Mesendoderm (in vitro differentiated cells): ENCODE measurements at places on chromosomes 5 and 9.

- no peak overlapping the region for H3K27ac ChIP-seq
- no peaks in the 10 kb centered on the region for H3K4me1 ChIP-seq
- no peak for DNase-seq
Observed at GRCh38 chr9:115142090-115142489, 24.1 kb upstream of the TNC start.

GRCh38 chr5:173268750-173269432 is 33.9 kb upstream of the NKX2-5 start:
- no peak overlapping the region for H3K4me3 ChIP-seq
- H3K4me1 ChIP-seq: no peaks in the 10 kb centered on the region
- H3K27ac ChIP-seq: no peak overlapping the region
- no peaks in the 10 kb centered on the region for H3K27me3 ChIP-seq

- no peaks in the 10 kb centered on the region for H3K27me3 ChIP-seq
- no peaks in the 10 kb centered on the region for H3K36me3 ChIP-seq
- H3K4me3 ChIP-seq: no peak overlapping the region
- H3K4me1 ChIP-seq: no peaks in the 10 kb centered on the region
- DNase-seq: peak; percentile 26
Observed at GRCh38 chr5:88979244-88979643, 96.3 kb upstream of the MEF2C start.

- no peaks in the 10 kb centered on the region for H3K27me3 ChIP-seq
- no peaks in the 10 kb centered on the region for H3K4me1 ChIP-seq
- H3K36me3 ChIP-seq: no peaks in the 10 kb centered on the region
- DNase-seq: no peak
- no peak overlapping the region for H3K4me3 ChIP-seq
- no peak overlapping the region for H3K27ac ChIP-seq
Observed at GRCh38 chr9:569296-569695, 272.2 kb upstream of the DMRT1 start.

- no peak for DNase-seq
- no peaks in the 10 kb centered on the region for H3K27me3 ChIP-seq
- no peaks in the 10 kb centered on the region for H3K4me1 ChIP-seq
- no peak overlapping the region for H3K27ac ChIP-seq
- H3K4me3 ChIP-seq: no peak overlapping the region
Observed at GRCh38 chr5:25419684-25420083, 774.9 kb upstream of the CDH10 start.

DNA sequence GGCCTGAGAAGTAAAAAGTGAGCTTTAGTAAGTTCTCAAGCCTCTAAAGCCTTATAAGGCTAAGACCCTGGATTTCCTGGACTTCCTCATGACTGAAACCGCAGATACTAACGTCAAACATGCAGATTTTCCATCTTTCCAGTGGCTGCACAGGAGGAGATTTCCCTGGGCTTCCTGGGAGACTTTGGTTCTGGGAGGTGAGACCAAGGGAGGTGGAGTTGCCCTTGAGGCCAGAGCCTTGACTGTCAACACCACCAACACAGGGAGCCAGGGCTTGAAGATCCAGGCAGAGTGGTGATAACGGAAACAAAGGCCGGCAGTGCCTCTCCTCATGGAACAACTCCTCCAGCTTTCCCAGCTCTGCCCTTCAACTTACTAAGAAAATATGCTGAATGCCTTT is 144.7 kb upstream of the LRRTM2 start:
- no peaks in the 10 kb centered on the region for H3K36me3 ChIP-seq
- no peak overlapping the region for H3K27ac ChIP-seq
- no peak overlapping the region for H3K4me3 ChIP-seq
- DNase-seq: peak; percentile 3
- no peaks in the 10 kb centered on the region for H3K27me3 ChIP-seq

- H3K4me3 ChIP-seq: no peak overlapping the region
- no peak for DNase-seq
- no peak overlapping the region for H3K27ac ChIP-seq
- H3K27me3 ChIP-seq: no peaks in the 10 kb centered on the region
- no peaks in the 10 kb centered on the region for H3K36me3 ChIP-seq
Observed at GRCh38 chr5:82614706-82615105, 336.6 kb upstream of the RPS23 start.

- H3K4me3 ChIP-seq: no peak overlapping the region
- no peaks in the 10 kb centered on the region for H3K4me1 ChIP-seq
- no peak overlapping the region for H3K27ac ChIP-seq
- H3K36me3 ChIP-seq: no peaks in the 10 kb centered on the region
Observed at GRCh38 chr5:67799732-67800234, 415.8 kb upstream of the PIK3R1 start.

DNA sequence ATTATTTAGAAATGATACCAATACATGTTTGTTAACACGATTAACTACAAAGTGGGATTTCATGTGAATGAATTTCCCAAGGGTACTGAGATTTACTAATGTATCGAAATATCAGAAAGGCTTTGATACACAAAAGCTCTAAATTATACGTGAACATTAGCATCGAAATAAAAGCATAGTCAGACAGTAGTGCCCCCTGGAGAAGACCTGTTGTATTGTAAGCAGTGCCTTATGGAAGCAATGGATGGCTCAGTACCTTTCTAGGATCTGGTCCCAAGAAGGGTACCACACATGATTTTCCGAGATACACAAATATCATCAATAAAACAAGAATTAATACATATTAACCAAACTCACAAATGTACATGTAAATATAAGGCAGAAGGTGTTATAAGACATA is 153.8 kb downstream of the CDH12 start:
- H3K27me3 ChIP-seq: no peaks in the 10 kb centered on the region
- no peaks in the 10 kb centered on the region for H3K36me3 ChIP-seq
- DNase-seq: peak; percentile 8
- H3K27ac ChIP-seq: no peak overlapping the region
- H3K4me3 ChIP-seq: no peak overlapping the region

DNA sequence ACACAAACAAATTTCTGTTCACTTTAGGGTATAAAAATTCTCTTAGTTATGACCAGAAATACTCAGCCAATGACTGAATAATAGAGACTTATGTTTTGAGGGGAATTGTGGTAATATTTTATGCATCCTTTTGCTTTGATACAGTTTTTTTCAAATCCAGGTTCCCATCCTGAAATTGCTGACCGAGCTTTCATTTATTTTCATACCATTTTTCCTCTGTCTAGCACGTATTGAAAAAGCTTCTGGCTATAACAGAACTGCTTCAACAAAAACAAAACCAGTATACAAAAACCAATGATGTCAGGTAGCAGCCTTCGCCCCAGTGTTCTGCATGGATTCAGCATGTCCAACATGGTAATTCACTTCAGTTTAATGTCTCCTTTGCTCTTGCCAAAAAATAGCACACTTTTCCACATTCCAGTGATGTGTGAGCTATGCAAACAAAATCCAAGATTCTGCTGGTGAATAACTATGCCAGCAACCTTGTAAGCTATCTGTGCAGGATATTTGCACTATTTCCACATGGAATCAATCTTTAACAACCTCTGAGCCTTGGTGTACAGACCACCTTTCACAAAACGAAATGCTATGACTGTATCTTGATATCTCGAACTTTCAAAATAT is 22.0 kb downstream of the CCNH start:
- no peak for DNase-seq
- no peak overlapping the region for H3K4me3 ChIP-seq

GRCh38 chr5:35765921-35766320 is 90.8 kb upstream of the IL7R start:
- H3K36me3 ChIP-seq: no peaks in the 10 kb centered on the region
- H3K27me3 ChIP-seq: no peaks in the 10 kb centered on the region
- no peak for DNase-seq
- H3K27ac ChIP-seq: no peak overlapping the region
